ENCODE measurements at places on chromosomes 2 and 18.

DNA sequence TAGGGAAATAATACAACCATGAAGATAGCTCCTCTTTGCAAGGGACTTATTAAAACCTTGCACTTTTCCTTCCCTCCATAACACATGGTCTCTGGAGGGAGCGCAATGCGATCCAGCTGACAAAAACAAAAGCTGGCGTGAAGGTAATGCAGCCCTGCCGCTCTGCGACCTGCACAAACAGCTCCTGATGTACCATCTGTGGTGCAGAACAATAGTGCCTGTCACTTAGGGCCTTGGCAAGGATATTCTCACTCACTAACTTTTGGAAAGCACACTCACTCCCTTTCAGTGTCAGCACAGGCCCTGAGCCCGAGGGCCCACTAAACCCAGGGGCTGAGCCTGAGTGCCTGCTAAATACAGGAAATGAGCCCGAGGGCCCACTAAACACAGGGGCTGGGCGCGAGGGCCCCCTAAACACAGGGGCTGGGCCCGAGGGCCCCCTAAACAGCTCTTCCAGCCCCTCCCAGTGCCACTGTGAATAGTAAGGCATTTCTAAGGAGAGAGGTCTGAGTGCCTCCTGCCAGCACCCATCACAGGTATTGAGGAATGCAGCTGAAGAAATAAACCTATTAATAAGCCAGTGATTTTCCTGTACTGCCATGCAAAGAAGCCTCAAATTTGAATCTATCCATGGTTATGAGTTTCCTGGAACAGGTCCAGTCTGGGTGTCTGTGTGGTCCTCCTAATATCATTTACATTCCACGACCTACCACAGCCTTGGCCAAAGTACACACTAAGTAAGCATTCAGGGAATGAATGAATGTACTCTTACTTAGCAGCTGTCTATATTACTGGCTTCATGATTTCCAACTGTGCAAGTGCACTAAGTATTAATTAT is 9.3 kb downstream of the L3MBTL4 start:
- DNase-seq = peak; percentile 17

DNA sequence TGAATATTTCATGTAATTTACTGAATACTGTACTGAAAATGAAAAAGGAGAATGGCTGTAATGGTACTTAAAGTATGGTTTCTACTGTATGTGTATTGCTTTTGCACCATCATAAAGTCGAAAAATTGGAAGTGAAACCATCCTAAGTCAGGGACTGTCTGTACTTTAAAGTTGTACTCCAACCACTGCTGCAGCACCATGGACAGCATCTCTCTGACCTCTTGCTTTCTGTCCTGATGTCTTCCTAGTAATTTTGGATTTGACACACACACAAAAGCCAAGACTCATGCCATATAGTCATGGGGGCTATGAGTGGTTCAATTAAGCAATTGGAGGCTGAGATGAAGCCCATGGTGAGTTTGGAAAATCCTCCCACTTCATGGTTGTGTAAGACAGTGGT is 256.3 kb upstream of the PKDCC start:
- DNase-seq = no peak

GRCh38 chr2:217703102-217703501 is 299.7 kb downstream of the TNS1 start:
- DNase-seq = no peak

DNA sequence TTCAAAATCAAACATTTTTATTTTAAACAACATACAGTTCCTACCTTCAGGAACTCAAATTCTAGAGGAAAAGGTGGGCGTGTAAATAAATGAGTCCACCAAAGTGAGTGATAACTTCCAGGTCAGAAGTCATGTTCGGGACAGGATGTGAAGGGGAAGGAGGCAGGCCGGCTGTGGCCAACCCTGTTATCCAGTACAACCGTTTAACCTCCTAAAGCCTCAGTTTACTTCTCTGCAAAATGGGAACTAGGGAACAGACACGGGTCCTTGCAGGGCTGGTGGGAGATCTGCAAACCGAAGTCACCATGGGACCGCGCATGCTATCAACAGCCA is 373 bp downstream of the EIPR1 start:
- peak; percentile 66 for DNase-seq

All from Daoy (cell line).